Prostate gland (tissue), 2 donors: ENCODE measurements at places on chromosomes 4 and X. TPM values are rescaled to one million over a fixed set of nuclear protein-coding genes. Genes with fewer than 3 reads are reported as not detected.

DNA sequence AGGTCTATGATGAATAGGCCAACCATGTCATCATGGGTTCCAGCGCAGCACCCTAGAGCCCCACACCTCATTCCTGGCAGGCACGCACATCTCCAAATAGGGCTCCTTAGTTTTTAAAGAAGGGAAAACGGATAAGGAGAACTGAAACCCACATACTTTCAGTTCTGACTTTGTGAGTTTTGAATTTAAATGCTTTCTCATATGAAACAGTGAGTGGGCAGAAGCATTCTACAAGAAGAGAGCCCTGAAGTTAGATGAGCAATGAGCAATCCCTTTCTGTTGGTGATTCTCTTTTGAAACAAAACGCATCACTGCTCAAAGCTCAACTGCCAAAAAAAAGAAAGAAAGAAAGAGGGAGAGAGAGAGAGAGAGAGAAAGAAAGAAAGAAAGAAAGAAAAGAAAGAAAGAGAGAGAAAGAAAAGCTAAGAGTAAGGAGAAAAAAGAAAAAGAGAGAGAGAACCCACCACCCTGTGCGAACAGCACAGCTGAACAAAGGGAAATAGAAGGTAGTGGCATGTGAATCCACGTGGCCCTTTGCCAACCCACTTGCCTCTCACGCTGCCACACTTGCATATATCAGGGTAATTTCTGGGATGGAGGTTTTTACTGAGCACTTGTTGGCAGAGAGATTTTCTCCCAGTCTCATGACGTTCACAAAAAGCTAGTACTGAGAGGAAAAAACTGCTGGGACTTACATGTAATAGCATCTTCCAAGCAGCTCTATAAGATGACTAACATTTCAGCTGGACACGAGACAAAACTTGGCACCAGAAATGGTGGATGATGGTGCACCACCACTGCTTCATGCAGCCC lies 31.0 kb downstream of the TMSB4X start:
- H3K4me3 ChIP-seq, result no peak overlapping the region
- no peak overlapping the region for H3K27ac ChIP-seq

TCEAL6 gene
- 36.8 TPM for total RNA-seq

HMGB2 gene
- 32.2 TPM for total RNA-seq

GRCh38 chr4:16608123-16608522 lies 290.3 kb downstream of the LDB2 start:
- H3K27ac ChIP-seq, result no peak overlapping the region
- H3K27me3 ChIP-seq, result no peaks in the 10 kb centered on the region
- no peak for DNase-seq
- no peaks in the 10 kb centered on the region for H3K4me1 ChIP-seq
- no peaks in the 10 kb centered on the region for H3K36me3 ChIP-seq
- H3K4me3 ChIP-seq, result no peak overlapping the region

CTAG1B gene
- 8.7 TPM for total RNA-seq

DNA sequence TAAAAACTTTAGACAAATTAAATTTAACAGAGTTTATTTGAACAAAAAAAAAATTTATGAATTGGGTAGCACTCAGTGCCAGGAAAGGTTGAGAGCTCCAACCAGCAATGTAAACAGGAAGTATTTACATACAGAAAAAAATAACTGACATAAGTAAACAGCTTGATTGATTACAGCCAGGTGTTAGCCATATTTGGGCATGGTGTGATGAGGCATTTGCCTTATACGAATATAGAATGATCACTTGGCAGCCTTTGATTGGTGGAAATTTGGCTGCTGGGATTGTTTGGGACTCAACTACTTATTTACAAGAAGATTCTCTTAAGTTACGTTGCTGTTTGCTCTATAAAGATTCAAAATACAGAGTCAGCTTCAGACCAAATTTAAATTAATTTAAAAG lies 172.0 kb downstream of the ADAM29 start:
- H3K36me3 ChIP-seq, result no peaks in the 10 kb centered on the region
- H3K27me3 ChIP-seq, result no peaks in the 10 kb centered on the region
- no peak overlapping the region for H3K27ac ChIP-seq

DNA sequence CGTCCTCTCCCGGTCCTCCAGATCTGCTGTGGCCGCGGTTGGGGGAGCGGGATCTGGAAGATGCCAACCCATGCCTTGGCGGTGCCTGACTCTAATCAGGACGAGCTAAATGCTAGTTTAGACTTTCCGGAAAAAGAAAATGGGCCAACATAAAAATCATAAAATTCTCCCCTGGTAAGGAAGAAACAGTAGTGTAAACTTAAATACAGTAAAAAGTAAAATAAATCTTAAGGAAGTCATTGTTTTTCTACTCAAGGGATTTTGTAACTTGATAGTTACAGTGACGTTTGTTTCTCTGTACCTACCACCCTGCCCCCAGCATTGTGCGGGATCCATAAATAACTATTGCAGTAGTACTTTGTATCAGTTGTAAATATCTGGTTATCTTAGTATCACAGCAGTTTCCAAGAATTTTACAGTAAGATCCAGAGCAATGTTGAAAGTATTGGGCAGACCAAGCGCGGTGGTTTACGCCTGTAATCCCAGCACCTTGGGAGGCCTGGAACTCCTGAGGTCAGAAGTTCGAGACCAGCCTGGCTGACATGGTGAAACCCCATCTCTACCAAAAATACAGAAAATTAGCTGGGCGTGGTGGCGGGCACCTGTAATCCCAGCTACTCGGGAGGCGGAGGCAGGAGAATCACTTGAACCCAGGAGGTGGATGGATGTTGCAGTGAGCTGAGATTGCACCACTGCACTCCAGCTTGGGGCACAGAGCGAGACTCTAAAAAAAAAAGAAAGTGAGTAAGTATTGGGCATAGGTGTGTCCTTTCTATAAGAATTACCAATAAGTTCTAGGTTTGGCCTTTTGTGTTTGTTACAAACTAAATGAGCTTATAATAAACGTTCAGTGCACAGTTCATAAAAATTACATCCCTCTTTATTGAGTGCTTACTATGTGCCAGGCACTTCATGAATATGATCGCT lies 1.0 kb upstream of the PLA2G12A start:
- peak overlapping the region; percentile 87 for H3K27ac ChIP-seq
- DNase-seq, result no peak
- no peaks in the 10 kb centered on the region for H3K36me3 ChIP-seq
- no peaks in the 10 kb centered on the region for H3K27me3 ChIP-seq
- peaks cover 6% of the 10 kb centered on the region for H3K4me1 ChIP-seq

GRCh38 chrX:119406776-119407175 lies 7.6 kb downstream of the SLC25A43 start:
- H3K27me3 ChIP-seq, result no peaks in the 10 kb centered on the region
- no peak overlapping the region for H3K27ac ChIP-seq
- H3K36me3 ChIP-seq, result no peaks in the 10 kb centered on the region
- H3K4me3 ChIP-seq, result no peak overlapping the region
- DNase-seq, result no peak

DNA sequence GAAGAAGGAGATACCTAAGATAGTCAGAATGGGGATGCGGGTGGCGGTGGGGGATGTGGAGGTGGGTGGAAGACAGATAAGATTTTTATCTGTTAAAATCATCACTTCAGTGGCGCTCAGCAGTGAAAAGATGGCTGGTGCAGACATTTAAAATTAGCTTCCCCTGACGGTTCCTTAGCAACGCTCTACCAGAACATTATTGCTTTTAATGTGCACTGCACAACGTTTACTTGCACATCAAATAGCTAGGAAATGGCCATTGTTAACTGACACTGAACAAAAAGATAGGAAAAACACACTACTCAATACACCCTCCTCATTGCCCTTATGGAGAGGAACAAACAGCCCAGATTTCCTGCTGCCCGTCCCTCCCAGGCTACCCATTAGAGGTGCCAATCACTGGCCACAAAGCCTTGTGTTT lies 61.0 kb upstream of the FTHL17 start:
- H3K4me1 ChIP-seq, result no peaks in the 10 kb centered on the region
- DNase-seq, result no peak
- H3K4me3 ChIP-seq, result no peak overlapping the region
- H3K36me3 ChIP-seq, result no peaks in the 10 kb centered on the region
- H3K27ac ChIP-seq, result no peak overlapping the region

- H3K27me3 ChIP-seq, result no peaks in the 10 kb centered on the region
- no peak for DNase-seq
- H3K4me1 ChIP-seq, result no peaks in the 10 kb centered on the region
- H3K4me3 ChIP-seq, result no peak overlapping the region
- H3K36me3 ChIP-seq, result no peaks in the 10 kb centered on the region
Measured at GRCh38 chr4:103915224-103915869, 195.6 kb upstream of the TACR3 start.

ZNF674 gene
- total RNA-seq, result 4.9 TPM

GRIA3 gene
- total RNA-seq, result 1.6 TPM

TMSB15A gene
- total RNA-seq, result 4.8 TPM

- no peak overlapping the region for H3K27ac ChIP-seq
- H3K27me3 ChIP-seq, result no peaks in the 10 kb centered on the region
- no peak overlapping the region for H3K4me3 ChIP-seq
- no peak for DNase-seq
- H3K36me3 ChIP-seq, result no peaks in the 10 kb centered on the region
Measured at GRCh38 chr4:106364282-106364681, 4.3 kb downstream of the GIMD1 start.

DNA sequence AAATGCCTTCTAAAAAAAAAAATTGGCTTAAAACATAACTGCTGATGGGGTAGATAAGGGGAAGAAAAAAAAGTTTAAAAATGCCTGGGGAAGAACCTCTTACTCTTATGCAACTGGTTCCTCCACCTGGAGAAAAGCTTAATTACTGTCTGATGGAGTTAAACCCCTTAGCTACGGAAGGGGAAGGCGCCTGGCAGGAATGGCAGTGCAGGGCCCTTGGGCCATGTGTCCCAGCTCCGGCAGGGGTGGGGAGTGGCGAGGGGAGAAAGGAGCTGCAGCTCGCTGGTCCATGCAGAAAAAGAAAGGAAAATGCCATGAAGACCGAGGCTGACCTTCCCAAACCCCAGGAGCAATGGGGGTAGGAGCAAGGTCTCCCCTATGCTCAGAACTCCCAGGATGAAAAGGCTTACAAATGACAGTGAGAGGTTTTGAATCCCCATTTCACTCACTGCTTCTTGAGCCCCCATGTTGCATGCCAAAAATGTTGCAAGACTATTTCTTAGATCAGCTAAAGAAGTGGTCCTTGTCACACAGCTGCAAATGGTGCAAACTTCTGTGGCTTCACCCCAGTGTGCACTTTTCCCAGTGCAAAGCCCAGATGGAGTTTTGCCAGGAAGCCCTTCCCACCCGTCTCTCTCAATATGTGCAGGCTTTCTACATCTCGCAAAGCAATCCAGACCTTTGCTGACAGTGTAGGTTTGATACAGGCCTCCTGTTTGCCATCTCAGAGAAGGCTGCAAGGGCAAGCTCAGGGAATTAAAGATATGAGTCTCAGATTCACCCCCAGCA lies 204.8 kb upstream of the CT83 start:
- H3K36me3 ChIP-seq, result no peaks in the 10 kb centered on the region
- H3K4me1 ChIP-seq, result no peaks in the 10 kb centered on the region
- H3K27me3 ChIP-seq, result no peaks in the 10 kb centered on the region

- DNase-seq, result no peak
- no peaks in the 10 kb centered on the region for H3K4me1 ChIP-seq
- H3K4me3 ChIP-seq, result no peak overlapping the region
- H3K27ac ChIP-seq, result no peak overlapping the region
Measured at GRCh38 chrX:46354481-46354880, 190.7 kb downstream of the ZNF674 start.

DNA sequence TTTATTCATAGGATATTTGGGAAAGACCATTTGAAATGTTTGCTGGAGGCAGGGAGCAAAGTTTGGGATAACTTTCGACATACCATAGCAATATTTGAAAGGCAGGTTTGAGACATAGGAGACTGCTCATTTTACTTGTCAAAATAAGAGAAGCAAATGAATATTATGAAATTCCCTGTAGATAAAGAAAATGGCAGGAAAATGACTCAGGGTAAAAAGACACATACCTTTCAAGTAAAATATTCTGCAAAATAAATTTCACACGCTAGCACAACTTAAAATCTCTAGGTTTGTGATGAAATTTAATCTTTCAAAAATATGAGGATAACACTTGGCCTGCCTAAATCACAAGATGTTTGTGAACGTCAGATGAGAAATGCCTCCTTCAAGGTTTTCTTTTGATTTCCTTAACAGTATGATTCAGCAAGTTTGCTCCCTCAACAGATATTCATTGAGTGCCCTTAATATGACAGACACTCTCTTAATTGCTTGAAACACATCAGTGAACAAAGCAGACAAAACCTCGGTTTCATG lies 6.6 kb downstream of the TMEM156 start:
- no peak for DNase-seq
- H3K4me1 ChIP-seq, result no peaks in the 10 kb centered on the region
- H3K27me3 ChIP-seq, result no peaks in the 10 kb centered on the region
- H3K36me3 ChIP-seq, result no peaks in the 10 kb centered on the region

GRCh38 chrX:119734897-119735339 lies 23.5 kb upstream of the SOWAHD start:
- no peaks in the 10 kb centered on the region for H3K36me3 ChIP-seq
- H3K27ac ChIP-seq, result no peak overlapping the region

TMPRSS11D gene
- not detected for total RNA-seq

DNA sequence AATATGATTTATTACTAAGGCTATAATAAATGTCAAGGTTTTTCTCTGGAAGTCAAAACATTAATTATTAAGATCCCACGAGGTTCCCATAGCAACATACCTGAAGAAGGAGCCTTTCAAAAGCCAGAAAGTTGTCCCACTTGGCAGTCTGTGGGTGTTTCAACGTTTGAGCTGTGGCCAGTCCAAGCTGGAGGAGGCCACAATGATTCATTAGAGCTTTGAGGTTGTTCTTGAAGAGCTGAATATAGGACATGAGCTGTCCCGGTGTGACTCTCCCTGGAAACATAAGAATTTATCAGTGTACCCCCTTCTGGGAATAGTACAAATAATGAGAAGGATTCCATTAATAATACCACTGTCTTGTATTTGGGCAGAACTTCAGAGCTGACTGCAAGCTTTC lies 92.1 kb downstream of the SCFD2 start:
- DNase-seq, result no peak
- H3K27ac ChIP-seq, result no peak overlapping the region
- no peaks in the 10 kb centered on the region for H3K36me3 ChIP-seq
- H3K4me1 ChIP-seq, result no peaks in the 10 kb centered on the region

OTUD6A gene
- total RNA-seq, result 1.1 TPM

GRCh38 chr4:100581337-100581736 lies 63.5 kb upstream of the EMCN start:
- no peak overlapping the region for H3K4me3 ChIP-seq
- H3K36me3 ChIP-seq, result no peaks in the 10 kb centered on the region
- no peaks in the 10 kb centered on the region for H3K27me3 ChIP-seq
- no peaks in the 10 kb centered on the region for H3K4me1 ChIP-seq
- H3K27ac ChIP-seq, result no peak overlapping the region

GRCh38 chr4:76969495-76969894 lies 19.9 kb downstream of the SEPTIN11 start:
- no peak overlapping the region for H3K4me3 ChIP-seq
- H3K27ac ChIP-seq, result no peak overlapping the region
